Stimulated activated CD4-positive, alpha-beta T cell treated with anti-CD3 and anti-CD28 coated beads, Interleukin-4, amount 100 ng/mL, for 4 hours (primary cell): ENCODE measurements at places on chromosomes 3 and 15.

DNA sequence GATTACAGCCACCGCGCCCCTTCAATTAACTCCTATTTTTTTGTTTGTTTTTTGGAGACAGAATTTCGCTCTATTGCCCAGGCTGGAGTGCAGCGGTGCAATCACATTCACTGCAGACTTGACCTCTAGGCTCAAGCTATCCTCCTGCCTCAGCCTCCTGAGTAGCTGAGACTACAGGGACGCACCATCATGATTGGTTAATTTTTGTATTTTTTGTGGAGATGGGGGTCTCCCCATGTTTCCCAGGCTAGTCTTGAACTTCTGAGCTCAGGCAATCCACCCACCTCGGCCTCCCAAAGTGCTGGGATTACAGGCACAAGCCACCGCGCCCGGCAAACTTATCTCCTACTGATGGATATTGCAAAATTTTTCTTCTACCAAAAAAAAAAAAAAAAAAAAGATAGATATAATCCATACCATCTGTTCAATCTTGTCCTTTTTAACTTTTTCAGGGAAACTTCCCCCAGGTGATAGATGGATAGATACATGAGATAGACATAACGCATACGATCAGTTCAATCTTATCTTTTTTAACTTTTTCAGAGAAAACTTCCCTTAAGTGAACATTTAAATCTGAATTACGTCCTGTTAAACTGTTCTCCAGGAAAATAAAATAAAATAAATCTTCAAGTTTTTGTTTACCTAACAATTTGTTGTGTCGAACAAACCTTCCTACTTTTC is 693 bp upstream of the RPSA start:
- DNase-seq: no peak

- DNase-seq: no peak
Observed at GRCh38 chr15:33067456-33067855, 127.1 kb downstream of the FMN1 start.

- no peak for DNase-seq
Observed at GRCh38 chr3:183310936-183311335, 57.9 kb downstream of the B3GNT5 start.

GRCh38 chr15:78350058-78350457 is 9.9 kb downstream of the CRABP1 start:
- DNase-seq: no peak

DNA sequence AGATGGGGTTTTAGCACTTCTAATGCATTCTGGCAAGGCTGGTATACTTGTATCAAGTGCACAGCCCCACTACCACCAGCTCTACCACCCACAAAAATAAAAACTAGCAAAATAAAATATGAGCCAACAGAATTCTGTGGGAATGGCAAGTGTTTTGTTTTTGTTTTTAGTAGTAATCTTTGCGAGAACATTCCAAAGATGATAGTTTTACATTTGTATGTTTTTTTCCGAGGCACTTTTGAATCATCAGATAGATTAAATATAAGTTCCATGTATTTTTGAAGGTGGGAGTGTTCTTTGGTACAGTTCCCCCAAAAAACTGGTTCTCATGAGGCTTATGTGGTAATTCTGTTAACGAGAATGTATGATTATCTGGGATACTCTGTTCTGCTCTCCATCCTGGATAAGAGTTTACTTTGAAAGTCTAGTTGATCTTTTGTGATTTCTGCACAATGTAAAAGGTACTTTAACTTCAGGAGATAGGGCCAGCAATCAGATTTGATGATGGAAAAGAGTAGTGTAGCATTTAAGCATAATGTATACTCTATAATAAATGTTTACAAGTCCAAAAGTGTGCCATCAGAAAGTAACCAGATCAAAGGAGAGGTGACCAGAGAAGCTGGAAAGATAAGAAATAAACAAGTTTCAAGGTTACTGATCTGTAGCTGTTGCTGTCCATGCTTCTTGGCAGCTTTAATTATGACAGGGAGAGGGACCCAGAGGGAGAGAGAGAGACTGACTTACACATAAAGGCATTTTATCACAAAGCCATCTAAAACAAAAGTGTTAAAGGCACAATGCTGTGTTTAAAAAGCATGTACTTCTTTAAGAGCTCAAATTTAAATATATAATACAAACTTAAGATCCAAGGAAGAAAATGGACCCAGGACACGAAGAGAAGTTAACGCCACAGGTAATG is 130.9 kb downstream of the PGPEP1L start:
- DNase-seq: no peak

DNA sequence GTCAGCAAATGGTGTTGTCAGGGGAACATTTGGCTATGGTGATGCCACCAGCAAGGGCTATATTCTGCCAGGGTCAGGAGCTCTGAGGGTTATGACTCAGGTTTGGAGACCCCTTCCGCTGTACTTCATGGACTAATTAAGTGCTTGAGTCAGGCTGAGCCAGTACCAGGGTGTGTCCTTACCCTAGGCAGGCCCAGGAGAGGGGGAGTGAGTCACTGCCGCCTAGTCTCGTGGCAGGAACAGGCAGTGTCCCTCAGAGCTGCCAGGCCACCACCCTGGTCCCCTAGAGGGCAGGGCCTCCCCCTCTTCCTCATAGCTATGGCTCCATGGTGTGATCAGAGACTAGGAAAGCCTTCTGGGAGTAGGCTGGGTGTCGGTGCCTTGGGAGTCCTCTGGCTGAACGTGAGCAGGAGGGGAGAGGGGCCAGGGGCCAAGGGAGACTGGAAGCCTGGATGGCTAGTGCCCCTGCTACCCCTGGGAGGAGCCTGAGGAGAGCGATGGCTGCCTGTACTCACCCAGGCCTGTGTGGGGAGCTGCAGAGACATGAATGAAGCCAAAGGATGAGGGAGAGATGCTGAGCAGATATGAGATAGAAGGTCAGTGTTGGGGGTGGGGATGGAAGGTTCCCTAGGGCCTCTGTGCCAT is 10.6 kb downstream of the MAPKAPK3 start:
- DNase-seq: peak; percentile 16

DNA sequence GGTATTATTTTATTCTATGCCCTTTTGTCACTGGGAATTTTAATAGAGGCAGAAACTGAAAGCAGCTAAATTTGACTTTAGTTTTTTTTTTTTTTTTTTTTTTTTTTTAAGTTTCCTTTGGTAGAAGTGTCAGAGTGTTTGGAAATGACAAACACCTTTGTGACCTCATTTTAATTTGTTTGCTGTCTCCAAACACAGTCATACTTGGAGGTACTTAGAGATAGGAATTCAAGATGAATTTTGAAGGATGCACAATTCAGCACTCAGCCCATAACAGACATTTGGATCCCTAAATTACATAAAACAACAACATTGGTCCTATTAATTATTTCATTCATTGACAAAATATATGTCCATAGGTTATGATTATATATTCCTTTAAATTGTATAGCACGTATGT is 43.4 kb upstream of the NAALADL2 start:
- DNase-seq: no peak

DNA sequence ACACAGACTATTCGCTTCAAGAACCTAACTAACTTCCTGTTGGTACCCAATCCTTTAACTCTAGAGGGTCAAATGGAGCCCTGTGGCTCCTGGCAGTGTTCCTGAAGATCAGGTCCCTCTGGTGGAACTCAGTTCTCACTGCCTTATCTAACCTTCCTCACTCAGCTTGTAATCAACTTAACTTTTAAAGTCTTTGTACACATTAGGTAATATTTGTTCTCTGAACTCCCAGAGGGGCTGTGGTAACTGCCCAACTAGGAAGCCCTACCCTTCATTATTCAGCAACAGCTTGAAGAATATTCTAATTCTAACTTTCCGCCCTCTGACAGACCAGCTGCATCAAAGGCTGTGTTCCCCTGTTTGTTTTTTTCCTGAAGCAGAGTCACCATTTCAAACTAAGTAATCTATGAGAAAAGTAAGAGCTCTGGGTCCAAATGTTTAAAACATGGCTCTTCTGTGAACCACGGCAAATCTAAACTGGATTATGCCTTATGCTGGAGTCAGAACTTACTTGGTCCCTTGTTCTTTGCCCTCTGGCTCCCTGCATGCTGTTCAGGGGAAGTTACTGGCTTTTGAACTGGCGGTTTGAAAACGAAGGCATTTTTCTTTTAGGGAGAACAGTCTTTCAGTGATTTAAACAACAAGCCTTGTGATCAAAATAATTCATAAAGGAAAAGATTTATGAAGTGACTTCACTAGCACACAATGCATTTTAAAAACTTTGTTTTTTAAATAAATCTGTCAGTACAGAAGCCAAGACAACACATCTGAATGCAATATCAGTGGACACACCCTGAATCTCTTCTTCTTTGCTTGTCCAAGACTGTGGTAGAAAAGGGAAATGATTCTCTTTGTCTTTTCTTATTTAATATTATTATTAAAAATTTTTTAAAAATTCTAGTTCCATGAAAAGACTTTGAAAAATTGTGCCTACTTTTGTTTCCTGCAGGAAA is 365.6 kb downstream of the TIGIT start:
- DNase-seq: no peak

DNA sequence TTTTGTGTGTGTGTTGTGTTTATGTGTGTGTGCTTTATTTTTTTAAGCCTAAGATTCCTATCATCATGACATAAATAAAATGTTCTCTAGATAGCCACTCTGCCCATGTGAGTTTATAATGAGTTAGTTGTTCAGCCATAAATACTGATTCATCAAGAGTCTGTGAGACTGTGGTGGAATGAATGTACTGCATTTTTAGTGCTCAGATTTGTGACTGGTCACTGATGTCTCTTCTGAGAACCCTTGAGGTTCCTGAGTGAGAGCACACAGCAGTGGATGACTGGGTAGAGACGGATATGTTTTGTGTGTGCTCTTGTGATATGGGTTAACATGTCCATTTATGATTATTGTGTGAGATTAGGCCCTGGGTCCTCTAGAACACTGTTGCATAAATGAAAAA is 51.2 kb downstream of the SETD5 start:
- DNase-seq: no peak

DNA sequence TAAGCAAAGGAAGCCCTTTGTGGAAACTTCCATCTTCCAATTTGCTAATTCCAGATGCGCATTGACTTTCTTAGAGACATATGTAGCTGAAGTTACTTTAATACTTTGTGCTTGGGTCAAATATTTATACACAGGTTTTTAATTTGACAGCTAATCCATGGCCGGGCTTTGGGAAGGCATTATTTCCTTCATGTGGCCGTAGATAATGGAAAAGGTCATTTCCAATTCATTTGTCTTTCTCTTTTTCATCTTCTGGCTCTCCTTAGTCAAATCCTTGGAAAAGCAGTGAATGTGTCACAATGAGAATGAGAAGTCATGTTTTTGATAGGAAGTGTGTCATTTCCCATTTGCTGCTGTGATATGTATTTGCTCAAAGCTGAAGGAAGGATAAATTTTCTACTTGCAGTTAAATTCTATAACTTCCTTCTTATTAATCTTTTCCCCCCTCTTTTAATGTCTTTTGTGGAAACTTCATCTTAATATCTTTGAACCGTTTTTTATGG is 323.3 kb downstream of the CLSTN2 start:
- DNase-seq: no peak

DNA sequence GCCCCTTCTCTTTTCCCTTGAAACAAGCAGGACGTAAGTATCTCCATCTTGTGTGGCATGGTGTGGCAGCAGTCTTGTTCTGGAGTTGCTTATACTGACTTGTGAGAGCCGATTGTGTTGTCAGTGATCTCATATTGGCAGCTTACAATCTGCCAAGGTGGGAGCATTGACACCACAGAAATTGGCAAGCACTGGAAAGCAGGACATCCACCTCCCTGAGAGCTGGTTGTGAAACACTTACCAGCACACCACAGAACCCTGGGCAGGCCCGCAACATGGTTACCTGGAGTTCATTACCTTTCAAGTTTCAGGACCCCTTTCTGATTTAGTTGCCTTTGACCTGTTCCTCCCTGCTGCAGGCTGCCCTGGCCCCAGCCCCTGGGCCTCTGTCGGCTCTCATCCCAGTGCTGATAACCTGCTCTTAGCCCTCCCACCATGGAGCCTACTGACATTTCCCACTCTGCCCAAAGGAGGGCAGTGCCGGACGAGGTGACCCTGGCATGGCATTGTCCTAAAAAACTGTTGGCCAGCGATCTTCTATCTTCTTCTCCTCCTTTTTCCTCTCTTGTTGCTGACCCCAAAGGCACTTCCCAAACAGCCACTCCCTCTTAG is 10.6 kb upstream of the ATP2B2 start:
- DNase-seq: no peak

GRCh38 chr3:41683666-41684350 is 278.1 kb downstream of the ULK4 start:
- no peak for DNase-seq

DNA sequence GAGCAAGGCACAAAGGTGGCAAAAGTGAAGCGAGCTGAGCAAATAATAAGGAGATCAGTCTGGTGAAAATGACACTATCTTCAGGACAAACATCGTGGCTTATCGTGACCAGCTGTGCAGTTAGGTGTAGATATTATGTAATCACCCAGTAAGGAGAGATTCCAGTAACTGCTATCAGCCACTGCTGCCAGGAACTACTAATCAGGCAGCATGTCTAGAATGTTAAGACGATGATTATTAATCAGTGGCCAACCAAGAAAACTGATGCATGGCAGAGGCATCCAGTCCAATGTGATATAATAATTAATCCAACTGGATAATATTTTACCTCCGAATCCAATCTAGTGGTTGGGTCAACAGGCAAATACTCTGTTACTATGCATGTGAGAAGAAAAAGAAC is 252.7 kb upstream of the ZPLD1 start:
- DNase-seq: no peak

DNA sequence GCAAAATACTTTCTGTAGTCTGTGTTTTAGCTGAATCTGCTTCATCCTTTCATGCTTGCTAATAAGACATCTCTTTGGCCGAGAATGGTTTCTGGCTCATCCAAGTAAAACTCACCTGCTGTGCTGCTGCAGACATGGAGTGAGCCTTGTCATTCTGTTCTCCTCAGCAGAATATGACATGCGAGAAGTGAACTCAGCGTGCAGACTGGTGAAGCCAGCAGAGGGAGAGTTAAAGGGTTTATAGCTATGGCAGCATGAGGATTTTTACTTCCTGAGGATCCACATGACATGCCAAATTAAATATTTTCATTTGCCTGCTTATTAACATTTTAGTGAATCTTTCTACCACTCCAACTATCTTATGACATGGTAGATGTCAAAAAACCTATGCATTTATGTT is 658.4 kb upstream of the NECTIN3 start:
- no peak for DNase-seq

- no peak for DNase-seq
Observed at GRCh38 chr15:91476861-91477260, 376.6 kb upstream of the SLCO3A1 start.

- DNase-seq: no peak
Observed at GRCh38 chr15:75021341-75021740, 2.0 kb upstream of the PPCDC start.

- no peak for DNase-seq
Observed at GRCh38 chr3:77038468-77038929, 1.4 kb upstream of the ROBO2 start.

GRCh38 chr15:68589783-68590710 is 11.3 kb downstream of the CORO2B start:
- no peak for DNase-seq
